ENCODE measurements at places on chromosomes 4 and X.

DNA sequence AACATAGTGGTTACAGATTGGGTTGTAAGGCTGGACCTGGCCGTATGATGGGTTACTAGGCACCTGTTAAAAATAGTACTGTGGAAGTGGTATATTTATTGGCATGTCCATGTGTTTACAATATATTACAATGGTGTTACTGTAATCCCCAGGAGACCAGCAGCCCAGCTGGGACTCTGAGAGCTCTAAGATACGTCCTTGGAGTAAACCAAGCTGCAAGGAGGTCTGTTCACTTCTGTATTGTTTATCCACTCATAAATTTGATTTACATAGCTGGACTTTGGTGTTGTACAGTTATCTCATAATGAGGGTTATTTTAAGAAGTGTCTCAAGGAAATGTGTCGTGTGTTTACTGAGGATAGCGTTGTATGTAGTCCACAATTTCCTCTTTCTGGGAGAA, 93.8 kb downstream of the TBL1X start:
- DNase-seq, result no peak

GRCh38 chr4:17339376-17339775, 172.5 kb downstream of the QDPR start:
- no peak for DNase-seq

DNA sequence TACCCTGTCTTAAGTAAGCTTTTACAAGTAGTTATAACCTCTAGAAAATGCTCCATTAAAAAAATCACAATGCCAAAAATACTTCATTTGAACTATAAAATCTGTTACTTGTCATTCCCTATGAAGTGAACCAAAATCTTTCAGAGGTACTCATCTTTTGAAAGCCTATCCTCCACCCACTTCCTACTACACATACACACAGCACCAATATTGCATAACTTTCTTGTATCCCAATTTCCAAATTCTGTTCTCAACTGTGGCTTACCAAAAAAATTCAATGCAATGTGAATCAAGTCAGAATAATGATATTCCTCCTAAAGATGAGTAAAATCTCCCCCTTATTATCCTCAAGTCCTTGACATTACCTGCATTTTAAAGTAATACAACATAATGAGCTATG, 15.9 kb downstream of the DHX15 start:
- no peak for DNase-seq

GRCh38 chr4:87270825-87271224, 50.4 kb upstream of the KLHL8 start:
- DNase-seq, result no peak

DNA sequence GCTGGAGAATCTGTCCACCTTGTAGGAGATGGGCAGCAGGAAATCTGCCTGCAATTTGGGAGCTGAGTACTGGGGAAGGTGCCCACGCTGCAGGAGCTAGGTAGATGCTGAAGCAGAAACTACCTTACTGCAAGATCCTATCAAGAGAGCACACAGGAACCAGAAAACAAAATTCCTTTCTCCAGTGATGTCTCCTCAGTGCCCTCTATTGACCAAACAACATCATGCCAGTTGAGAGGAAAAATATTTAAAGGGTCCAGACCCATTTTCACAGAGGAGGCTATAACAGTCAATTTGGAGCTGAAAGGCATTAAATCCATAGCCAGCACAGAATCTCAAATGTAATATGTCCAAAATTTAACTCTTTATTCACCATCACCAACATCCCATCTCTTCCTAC, 406.8 kb downstream of the SLITRK2 start:
- no peak for DNase-seq

DNA sequence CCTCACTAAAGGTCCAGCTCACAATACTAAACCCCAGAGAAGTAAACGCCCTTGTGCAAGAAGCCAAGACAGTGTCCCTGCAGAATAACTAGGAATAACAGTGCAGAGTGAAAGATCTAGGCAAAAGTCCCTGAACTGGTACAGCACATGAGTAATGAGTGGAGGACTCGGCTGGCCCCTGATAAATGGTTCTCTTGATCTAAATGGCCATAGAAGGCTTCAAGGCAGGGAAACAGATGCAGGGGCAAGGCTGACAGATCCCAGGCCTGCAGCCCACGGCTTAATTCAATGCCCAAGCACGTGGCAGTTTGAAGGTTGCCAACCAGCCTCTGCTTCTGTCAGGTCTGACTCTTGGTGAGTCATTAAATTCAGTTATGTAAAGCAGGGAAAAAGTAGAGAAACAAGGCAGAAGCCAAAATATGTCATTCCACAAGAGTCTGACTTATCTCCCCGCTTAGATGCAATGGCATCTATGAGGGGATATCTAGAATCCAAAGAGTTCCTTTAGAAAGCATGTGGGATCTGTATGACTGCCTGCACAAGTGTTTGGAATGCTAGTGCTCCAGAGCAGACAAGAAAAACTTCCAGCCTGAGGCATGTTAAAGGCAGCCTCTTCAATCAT, 121.3 kb downstream of the PRDM5 start:
- no peak for DNase-seq

DNA sequence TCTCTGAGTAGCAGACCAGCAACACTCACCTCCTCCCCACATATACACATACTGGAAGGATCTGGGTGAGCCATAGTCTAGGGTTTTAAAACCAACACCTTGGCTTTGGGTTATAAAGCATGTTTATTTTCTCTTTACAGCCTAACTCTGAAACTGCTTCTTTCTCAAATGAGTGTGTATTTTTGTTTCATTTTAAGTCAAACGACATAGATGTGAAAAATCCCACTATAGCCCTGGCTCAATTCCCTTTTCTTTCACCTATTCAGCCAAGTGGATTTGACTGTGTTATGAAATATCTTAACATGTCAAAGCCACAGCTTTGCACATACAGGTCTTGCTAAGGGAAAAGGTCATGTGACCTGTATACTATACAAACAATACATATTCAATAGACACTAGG, 13.8 kb downstream of the NEXMIF start:
- no peak for DNase-seq

DNA sequence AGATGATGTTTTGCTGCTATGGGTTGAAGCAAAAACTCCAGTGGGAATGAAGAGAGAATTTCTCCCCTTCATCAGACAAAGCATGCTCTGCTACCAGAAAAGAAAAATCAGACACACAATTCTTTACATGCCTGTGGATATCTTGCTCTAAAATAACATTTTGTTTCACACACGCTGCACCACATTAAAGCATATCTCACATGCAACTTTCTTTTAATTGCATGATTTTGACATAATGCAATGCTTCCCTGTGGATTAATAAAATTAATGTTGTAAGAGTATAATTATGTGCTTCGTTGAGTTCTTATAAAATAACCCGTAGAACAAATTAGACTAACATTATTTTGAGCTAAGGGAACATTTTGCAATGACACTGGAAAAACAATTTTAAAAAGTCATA, 2230.7 kb downstream of the PCDH7 start:
- no peak for DNase-seq

- no peak for DNase-seq
Measured at GRCh38 chr4:88696630-88697029, 999 bp downstream of the NAP1L5 start.

DNA sequence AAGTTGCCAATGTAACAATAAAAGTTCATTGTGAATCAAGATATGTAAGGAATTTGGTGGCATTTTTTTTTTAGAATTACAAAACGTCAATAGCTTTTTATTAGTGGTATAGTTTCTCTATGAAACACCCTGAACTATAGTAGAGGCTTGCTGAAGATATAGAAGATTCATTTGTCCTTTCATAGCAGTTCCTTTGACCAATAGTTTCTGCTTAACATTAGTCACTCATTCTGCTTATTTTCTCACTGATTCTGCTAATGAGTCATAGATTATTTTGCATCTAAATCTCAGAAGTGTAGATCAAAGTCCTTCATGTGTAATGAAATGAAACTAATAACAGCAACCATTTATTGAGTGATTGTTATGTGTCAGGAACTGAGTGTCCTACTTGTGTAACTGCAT, 205.0 kb upstream of the TET2 start:
- DNase-seq, result no peak

GRCh38 chr4:176432811-176433540, 113.2 kb downstream of the SPCS3 start:
- DNase-seq, result no peak

DNA sequence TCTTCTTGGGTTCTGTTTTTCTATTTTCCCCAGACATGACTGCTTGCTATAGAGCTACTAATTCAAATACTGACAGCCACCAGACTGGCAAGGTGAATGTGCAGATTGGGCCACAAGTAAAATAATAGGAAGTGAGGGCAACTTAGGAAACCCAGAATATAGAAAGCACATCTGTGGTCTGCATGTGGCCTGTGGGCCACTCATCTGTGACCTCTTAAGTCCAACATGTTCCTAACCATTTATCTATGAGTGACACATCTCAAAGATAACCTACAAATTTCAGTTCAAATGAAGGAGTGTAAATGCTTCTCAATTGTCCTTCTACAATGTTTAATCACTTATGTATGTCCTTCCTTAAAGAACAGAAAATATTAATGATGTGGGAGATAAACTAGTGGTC, 128.9 kb downstream of the REELD1 start:
- DNase-seq, result no peak

GRCh38 chr4:149140841-149141240, 674.8 kb downstream of the IQCM start:
- DNase-seq, result no peak

GRCh38 chr4:148431401-148431800, 10.8 kb downstream of the NR3C2 start:
- no peak for DNase-seq

DNA sequence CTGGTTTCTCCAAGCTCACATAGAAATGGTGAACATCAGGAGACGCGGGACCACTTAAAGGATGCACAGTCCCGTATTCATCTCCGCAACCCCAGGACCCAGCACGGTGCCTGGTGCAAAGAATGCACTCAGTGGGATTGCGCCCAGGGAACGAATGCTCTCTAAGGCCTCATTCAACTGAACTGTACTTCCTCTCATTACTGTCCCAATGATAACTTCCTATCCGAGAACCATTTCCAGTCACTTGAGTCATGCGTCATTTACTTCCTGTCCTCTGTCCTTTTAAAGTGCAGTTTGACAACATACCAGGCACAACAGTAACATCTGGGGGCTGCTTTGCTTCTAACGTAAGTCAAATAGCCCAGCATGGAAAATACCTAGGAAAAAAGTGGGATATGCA, 75.7 kb downstream of the RBM47 start:
- no peak for DNase-seq

- DNase-seq, result no peak
Measured at GRCh38 chrX:68842351-68842750, 13.5 kb downstream of the EFNB1 start.

- DNase-seq, result no peak
Measured at GRCh38 chr4:138669479-138670315, 345.9 kb upstream of the NOCT start.

DNA sequence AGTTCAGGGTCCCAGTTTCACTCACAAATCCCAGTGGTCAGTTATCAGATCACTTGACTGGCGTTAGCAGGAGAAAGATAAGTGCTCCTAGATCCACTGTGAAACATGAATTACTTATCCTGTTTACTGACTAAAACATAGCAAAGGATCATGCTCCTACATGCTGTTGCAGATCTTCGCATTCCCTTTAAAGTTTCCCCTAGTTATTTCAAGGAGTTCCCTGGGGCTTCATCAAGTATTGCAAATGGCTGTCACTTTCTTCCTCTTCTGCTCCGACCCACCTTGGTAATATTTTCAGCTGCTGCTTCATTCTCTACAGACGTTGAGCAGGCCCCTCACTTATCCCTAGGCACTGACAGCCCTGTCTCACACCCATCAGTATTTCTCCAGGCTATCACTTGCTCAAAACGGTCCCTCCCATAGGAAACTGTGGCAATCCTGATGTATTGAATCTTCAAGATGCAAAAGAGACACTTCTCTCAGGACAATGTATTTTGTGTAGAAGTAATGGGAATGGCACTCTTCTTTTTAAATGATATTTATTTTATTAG, 466.0 kb downstream of the INPP4B start:
- DNase-seq, result no peak

- no peak for DNase-seq
Measured at GRCh38 chr4:108813261-108813660, 50.4 kb upstream of the ETNPPL start.

GRCh38 chr4:10033191-10033881, 12.0 kb upstream of the SLC2A9 start:
- DNase-seq, result no peak

DNA sequence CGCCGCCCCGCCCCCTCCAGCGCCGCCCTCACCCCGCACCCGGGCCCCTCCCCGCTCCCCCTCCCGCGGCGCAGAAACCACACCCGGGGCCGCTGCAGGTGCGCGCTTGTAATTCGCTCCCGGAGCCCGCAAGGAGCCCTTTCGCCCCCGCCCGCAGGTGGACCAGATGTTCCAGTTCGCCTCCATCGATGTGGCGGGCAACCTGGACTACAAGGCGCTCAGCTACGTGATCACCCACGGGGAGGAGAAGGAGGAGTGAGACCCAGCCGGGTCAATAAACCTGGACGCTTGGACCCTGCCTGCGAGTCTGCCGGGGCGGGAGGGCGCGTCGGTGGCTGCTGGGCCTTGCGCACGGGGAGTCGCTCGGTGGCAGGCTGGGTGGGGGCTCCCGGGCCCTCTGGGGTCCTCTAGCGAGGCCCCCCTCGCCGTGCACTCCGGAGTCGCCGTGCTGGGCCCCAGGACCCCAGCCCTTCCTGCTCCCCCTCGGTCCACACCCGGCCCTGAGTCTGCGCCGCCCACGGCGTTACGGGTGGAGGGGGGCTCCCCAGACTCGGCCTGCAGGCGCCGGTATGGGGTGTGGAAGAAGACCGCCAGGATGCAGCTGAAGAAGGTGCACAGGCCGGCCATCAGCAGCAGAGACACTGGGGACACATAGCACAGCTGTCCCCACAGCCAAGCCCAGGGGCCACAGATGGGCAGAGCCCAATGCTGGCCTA, 7.1 kb downstream of the SLC49A3 start:
- DNase-seq, result no peak

GRCh38 chr4:174402470-174403176, 118.9 kb downstream of the CEP44 start:
- DNase-seq, result no peak

DNA sequence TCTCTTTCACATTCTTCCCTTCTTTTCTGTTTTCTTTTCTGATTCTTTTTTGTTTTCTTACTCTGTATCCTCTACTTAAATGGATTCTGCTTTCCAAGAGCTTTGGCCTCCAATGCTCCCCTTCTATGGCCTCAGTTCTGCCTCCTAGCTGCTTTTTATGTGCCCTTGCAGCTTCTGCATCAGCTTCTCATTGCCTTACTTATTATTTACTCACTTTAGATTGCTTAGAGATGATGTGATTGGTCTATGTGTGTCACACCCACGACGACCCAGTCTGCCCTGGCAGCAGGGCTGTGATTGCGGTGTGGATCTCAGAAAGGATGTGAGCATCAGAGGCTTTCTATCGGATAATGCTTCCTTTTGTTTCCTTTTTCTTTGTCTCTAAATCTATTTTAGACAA, 71.8 kb upstream of the SMARCA5 start:
- DNase-seq, result no peak

DNA sequence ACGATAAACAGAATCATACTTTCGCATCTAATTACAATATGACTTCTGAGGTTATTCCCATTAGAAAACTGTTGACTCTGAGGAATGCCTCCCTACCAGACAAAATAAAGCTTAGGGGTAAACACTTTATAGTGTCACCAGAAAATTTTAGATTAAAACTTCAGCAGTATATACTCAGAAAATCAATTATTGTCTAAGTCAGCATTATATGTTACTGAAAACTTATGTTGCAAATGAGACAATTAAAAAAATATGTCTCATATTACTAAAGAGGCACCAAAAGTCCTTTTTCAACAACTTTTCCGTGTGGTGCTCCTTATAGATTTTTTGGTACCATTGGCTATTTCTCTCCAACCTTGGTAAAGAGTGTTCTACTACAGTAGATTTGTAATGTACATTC, 91.4 kb downstream of the HMGN5 start:
- no peak for DNase-seq

- no peak for DNase-seq
Measured at GRCh38 chr4:123671636-123672404, 275.2 kb downstream of the SPRY1 start.
